Activated gamma-delta T cell treated with Interleukin-2 at 50 U/mL for 16 hours (primary cell): ENCODE measurements at places on chromosomes 11 and 22.

DNA sequence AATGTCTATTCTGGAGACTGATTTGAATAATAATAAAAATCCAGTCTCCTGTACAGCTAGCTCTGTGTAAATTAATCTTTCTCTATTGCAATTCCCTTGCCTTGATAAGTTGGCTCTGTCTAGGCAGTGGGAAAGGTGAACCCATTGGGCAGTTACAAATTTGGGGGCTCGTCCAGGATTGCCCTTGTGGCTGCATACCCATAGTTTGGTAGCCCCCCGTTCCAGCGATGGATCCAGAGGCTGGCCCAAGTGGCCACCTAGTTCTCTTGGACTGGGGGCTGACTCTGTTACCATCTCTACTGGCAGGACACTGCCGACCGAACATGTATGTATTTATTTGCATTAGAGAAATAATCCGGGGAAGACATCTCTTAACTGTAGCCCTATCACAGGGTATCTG is 326.2 kb upstream of the PDGFD start:
- DNase-seq, result no peak

DNA sequence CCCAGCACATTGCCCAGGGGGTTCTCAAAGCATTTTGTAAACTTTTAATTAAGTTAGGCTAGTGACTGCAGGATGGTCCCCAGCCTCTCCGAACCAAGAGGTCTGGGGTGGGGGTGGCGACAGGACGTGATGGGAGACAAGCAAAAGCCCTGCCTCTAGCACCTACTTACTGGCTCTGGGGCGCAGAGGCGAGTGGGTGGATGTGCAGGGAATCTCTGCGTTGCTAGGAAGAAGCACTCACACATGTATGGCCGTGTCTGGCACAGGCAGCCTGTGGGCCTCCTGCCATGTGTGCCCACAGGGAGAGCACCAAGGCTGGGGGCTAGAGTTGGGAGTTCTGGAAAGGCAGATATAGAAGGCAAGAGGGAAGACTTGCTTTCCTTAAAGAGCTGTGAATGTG is 6.3 kb downstream of the OPCML start:
- DNase-seq, result no peak

DNA sequence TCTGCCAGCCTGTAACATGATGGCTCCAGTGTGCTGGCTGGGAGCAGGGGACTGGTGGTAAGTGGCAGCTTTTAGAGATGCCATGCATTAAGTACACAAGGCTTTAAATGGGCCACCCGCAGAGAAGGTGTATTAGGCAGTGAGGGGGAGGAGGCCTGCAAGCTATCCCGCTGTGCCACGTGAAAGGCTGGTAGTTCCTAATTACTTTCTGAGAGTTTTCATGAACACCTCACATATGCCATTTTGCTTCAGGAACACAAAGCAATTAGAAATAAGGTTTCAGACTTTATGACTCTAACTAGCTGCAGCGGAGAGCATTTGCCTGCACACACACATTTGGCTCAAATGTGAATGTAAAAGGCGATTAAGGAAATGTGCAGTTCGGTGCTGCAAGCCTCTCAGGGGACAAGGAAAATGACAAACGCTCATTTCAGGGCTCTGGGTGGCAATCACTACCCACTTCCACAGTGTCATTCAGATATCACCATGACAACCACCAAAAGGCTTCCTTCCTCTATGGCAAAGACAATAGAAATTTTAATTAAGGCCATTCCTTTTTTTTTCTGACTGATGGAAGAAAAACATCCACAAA is 116.6 kb downstream of the PLEKHA7 start:
- DNase-seq, result no peak

- DNase-seq, result no peak
Measured at GRCh38 chr11:117076941-117077691, 21.1 kb downstream of the SIK3 start.

DNA sequence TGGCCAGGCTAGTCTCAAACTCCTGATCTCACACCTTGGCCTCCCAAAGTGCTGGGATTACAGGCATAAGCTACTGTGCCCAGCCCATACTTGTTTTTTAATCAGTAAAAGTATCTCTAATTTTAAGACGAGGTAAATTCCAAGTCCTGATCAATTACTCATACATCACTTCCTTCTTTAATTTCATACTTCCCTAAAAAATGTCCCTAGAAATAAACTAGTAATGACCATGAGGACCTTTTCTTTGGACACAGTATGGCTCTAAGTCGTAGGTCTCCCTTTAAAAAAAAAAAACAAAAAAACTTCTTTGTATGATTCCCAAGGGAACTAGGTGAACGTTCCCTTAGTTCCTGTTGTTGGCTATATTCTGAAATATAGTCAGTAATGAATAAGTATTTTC is 29.8 kb downstream of the NUP98 start:
- DNase-seq, result no peak
